CD4-positive, alpha-beta T cell treated with Interleukin-6 at 100 ng/mL for 8 hours (primary cell): ENCODE measurements at places on chromosomes 1 and 21.

DNA sequence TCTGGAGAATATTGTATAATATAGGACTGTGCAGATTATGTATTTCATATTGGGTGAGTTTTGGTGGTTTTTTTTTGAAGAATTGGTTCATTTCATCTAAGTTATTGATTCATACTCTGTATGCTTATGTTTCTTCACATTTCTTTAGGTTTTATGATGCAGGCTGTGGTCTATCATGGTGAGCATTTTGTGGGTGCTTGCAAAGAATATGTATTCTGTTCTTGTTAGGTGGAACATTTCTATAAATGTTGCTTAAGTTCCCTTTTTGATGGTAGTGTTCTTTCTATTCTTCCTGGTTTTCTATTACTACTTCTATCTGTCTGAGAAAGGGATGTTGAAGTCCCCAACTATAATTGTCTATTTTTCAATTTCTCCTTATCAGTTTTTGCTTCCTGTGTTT lies 42.6 kb downstream of the PKN2 start:
- no peak for DNase-seq

- no peak for DNase-seq
Measured at GRCh38 chr1:97050506-97050905, 328.9 kb downstream of the PTBP2 start.

- no peak for DNase-seq
Measured at GRCh38 chr1:213796525-213796924, 191.2 kb upstream of the PROX1 start.

DNA sequence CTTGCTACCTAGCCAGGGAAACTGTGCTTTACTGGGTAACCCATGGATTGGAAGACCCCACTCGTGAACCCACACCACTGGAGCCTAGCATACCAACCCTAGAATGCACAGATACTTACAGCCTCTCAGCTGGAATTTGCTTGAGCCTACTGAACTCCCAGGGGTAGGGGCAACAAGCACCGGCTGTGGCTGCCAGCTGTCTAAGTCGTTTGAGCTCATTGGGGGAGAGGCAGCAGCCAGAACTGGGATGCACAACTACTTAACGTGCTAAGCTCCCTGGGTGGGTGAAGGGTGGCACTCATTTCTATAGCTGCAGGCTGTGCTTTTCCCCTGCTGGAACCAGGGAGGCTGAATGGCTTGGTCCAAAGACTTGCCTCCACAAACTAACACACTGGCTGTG lies 212.4 kb downstream of the ZNF648 start:
- DNase-seq: no peak

DNA sequence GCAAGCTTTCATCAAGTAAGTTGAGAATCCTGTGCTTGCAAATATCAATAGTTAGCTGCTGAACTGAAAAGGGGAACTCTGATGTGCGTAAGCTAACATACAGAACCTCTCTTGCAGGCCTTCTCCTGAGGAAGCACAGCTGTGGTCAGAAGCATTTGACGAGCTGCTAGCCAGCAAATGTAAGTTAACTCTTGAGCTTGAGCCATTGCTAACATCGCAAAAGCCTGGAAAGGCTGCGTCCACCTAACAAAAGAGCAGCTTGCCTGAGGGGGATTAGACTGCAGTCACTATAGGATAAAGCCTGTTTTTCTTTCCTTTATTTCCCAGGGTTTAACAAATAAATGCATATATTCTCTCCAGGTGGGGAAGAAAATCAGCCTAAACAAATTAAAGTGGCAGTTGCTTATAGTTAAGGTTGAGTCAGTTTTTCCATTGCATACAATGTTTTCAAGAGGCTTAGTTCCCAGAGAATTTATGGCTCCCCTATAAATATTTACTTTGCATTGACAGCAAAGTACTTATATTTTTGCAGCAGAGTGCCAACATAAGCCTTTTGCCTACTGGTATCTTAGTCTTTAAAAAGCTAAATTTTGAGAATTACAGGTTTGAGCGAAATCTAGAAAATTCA lies 1.5 kb downstream of the RGS2 start:
- no peak for DNase-seq

- no peak for DNase-seq
Measured at GRCh38 chr1:67060811-67061218, 6.9 kb upstream of the SLC35D1 start.

DNA sequence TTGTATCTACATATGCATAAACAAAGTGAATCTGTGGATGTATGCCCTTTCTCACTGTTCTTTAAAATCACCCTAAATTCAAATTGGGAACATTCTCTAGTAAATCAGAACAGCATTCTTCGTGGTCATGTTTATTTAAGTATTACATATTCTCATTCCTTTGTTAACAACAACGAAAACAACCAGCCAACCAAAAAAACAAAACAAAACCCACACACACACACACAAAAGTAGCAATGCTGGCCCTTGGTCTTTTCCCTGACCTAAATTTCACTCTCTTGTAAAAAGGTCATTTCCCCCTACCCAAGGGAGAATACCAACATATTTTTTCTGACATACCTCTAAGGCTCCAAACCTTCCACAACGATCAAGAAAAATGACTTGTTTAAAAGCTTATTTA lies 102.6 kb downstream of the NRIP1 start:
- DNase-seq: no peak

DNA sequence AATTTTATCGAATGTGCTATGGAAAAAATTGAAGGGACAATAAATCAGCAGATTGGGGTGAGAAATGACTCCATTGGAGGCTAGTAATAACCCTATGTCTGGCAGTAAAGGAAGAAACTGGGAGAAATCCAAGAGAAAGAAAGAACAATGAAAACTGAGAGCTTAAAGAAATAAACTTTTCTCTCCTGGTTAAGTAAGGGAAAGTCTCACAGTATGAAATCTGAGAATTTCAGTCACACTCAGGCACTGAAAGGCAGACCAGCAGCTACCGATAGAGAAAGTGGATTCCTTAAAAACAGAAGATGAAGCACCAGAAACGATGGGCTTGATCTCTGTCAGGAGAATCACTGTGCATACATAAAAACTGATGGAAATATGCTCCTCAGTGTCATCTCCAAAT lies 404.2 kb downstream of the PLPP3 start:
- DNase-seq: no peak

DNA sequence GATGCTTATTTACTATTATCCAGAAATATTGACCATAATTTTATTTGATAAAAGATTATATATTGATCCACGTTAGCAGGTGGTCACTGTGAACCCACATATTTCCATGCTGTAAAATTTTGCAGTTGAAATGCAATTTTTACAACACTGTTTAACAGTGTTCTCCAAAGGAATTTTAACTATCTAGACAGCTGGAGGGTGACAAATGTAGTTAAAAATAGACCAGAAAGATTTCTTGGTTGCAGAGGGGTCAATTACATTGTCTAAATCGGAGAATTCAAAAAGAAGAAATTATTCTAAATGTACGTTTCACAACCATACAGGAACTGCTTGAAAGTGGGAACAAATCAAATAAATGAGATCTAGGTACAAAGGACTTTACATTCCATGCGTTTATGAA lies 625.2 kb upstream of the NCAM2 start:
- DNase-seq: no peak

- DNase-seq: no peak
Measured at GRCh38 chr1:167197692-167198091, 23.0 kb upstream of the POU2F1 start.

GRCh38 chr1:77031106-77031662 lies 163.9 kb downstream of the ST6GALNAC5 start:
- DNase-seq: no peak

DNA sequence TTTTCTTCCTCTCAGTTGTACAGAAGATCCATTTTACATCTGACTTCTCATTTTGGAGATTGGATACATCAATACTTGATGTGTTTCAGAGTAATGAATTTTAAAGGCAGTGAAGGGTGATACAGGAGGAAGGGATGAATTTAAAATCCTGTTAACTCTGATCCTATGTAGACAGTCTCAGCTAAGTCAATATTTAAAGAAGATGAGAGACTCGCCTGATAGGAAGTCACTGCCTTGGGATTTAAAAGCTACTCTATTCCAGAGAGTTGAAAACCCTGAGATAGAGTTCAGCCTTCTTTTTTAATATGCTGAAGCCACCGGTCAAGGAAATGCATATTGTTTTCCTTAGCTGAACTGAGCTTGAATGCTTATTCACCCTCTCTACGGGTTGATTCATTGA lies 42.7 kb downstream of the HUNK start:
- no peak for DNase-seq

GRCh38 chr21:37673801-37674575 lies 242.3 kb downstream of the KCNJ6 start:
- no peak for DNase-seq

GRCh38 chr1:223515926-223516325 lies 122.7 kb downstream of the CCDC185 start:
- DNase-seq: peak; percentile 10

DNA sequence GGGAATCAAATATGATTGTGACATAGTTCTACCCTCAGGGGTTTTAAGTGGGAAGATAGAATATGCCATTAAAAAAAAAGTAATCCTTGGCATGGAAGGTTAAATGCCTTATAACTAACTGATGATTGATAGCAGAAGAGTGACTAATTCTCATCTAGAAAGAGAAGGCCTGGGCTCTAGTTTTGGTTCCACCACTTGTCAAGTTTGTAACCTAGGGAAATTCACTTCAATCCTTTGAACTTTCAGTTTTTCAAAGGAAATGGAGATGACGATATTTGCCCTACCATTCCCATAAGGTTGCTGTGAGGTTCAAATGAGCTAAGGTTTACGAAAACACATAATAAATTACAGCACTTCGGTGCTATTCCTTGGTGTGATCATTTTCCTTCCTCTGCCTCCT lies 88.5 kb downstream of the GPR88 start:
- DNase-seq: no peak

GRCh38 chr1:248840946-248841345 lies 2.9 kb downstream of the ZNF672 start:
- DNase-seq: no peak

GRCh38 chr1:11882814-11883538 lies 24.2 kb upstream of the NPPB start:
- DNase-seq: no peak

GRCh38 chr1:156856282-156856785 lies 2.6 kb downstream of the INSRR start:
- no peak for DNase-seq

- DNase-seq: no peak
Measured at GRCh38 chr1:26581287-26581651, 51.7 kb downstream of the RPS6KA1 start.

DNA sequence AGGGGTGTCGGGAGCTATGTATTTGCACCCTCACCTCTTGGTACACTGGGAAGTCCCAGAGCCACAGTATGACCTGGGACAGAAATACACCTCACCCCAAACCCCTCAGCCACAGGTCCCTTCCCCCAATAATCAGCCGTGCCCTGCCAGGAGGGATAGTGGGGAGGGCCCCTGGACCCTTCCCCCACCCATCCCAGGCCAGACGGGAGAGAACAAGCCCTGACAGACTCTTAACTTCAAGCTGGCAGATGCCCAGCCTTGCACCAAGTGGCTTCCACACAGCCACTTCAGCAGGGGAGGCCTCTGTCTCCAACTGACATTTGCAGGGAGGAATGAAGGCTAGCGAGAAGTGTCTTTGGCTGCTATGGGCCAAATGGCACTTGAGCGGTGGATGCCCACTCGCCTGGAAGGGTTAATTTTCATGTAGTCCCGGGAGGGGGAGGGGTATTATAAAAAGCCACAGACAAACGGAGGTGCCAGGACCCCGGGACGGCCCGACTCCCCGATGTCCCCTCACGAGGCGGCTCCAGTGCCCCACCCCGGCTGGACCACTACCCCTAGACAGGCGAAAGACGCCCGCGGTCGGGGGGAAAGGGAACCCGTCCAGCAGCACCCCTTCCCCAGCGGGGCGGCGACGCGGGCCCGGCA lies 495 bp downstream of the SYNC start:
- DNase-seq: no peak

DNA sequence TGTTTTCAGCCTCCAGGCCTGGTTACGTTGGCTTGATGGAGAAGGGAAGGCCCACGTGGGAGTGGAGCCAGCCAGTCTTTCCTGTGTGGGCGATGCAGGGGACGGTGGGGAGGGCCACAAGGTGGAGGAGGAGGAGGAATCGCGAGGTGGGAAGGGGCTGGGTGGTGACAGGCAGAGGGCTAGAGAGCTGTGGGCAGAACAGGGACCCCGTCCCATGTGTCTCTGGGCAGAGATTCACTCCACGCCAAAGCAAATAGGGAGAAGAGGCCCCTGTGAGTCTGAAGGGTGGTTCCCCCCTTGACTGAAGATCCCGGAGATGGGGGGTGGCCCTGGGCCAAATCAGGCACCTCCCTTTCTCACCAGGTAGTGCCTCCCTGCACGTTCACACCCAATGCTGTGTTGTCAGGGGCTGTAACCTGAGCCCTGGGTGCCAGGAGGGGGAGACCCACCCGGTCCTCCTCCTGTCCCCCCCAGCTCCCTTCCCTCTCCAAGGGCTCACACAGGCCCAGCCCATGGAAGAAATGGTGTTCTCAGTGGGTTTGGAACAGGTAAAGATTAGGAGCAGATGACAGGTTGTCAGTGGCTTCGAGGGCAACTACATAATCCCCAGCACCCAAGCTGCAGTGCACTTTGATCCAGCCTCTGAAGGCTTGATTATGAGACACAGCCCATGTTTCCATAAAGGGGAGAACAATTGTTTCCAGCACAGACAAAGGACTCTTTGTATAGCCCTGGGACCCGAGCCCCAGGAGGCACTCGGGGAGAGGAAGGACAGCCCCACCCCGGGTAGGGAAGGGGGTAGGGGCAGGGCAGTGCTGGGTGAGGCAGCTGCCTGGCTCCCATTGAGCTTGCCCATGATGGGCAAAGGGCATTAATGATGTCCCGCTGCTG lies 37.7 kb upstream of the GPR37L1 start:
- no peak for DNase-seq

DNA sequence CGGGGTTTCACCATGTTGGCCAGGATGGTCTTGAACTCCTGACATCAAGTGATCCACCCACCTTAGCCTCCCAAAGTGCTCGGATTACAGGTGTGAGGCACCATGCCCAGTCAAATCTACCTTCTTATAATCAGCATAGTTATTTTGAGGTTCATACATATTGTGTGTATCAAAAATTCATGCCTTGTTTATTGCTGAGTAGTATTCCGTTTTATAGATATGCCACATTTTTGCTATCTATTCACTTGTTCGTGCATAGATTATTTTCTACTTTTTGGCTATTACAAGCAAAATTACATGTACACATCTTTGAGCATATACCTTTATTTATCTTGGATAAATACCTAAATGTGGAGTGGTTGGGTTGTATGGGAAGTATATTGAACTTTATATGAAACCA lies 344.9 kb downstream of the CAMTA1 start:
- DNase-seq: no peak

GRCh38 chr1:23691499-23692307 lies at the start of gene RPL11:
Gene RPL11, plus strand, starts transcription at chr1:23691806. Its CDS starts 18 bp downstream, at chr1:23691824.
- DNase-seq: peak; percentile 89

DNA sequence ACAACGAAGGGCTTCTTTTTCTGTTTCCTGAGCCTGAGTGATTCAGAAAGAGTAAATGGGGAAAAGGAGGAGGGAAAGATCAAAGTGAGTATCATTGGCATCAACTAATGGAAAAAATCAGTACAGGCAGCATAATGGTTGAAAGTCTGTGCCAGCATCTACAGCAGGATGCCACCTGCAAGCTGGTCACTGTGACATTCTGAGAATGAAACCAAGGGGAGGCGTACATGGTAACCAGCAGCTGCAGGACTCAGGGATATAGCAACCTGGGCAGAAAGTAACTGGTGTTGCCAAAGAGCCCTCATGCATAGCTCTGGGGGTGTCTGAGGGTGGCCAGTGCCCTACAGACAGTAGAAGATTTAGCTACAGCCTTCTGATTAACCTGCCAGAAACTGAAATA lies 305.9 kb downstream of the BRINP2 start:
- no peak for DNase-seq
